NCI-H1048 (cell line): ENCODE measurements at places on chromosomes 1 and 21.

DNA sequence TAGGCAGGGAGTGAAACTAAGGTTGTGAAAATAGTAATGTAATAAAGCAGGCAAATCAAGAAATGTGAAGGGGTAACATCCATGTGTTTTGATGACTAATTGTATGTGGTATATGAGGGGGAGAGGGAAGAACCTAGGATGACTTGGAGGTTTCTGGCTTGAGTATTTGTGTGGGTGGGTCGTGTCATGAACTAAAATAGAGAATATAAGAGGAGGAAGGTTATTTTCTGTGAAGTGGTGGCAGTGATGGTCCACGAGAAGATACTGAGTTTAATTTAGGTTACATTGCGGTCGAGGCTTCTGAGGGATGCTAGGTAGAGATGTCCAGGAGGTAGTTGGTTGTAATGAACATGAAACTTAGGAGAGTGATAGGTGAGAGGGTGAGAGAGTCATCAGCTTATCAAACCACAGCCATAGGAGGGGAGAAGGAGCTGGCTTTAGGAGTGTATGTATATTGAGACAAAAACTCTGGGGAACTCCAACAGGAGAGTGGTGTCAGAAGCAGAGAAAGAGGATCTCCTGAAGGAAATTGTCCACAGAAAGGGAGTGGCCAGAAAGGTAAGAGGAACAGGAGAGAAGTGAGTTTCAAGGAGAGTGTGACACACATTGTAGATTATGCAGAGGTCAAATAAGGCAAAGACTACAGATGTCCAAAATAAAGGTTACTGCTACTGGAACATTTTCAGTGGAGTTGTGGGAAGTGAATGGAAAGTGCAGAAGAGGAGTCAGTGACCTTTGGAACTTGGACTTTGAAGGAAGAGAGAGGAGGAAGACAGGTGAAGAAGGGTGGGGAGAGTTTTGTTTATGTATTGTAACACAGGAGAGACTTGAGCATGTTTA lies 89.0 kb upstream of the MACF1 start:
- no peak for DNase-seq

GRCh38 chr1:205435578-205436573 lies 14.0 kb upstream of the LEMD1 start:
- DNase-seq = no peak

- no peak for DNase-seq
Measured at GRCh38 chr1:20119347-20119746, at the start of gene PLA2G2D. Gene PLA2G2D (minus strand): TSS chr1:20119536. CDS start chr1:20119498, 38 bp downstream.

- DNase-seq = no peak
Measured at GRCh38 chr1:41241354-41241748, 755 bp downstream of the SCMH1 start.

- no peak for DNase-seq
Measured at GRCh38 chr1:94884106-94884505, 42.8 kb downstream of the CNN3 start.

DNA sequence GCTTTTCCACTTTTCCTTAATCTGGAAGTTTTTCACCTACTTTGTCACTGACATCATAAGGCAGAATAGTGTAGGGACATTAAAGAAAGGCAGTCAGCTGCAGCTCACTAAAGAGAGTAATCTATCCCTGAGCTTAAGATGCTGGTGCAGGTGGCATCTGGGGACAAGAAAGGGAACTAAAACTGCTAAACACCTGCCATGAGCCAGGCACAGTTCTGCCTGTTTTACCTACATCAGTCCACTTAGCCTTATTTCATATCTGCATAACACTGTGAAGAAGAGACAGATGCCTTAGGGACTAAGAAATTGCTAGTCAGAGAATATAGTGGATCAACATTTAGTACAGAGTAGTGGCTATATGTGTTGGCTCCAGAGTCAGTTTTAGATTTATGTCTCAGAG lies 88.1 kb downstream of the GPATCH2 start:
- no peak for DNase-seq

GRCh38 chr1:100359139-100359538 lies 6.8 kb downstream of the CDC14A start:
- no peak for DNase-seq

GRCh38 chr21:23245255-23245654 lies 2247.0 kb downstream of the NCAM2 start:
- no peak for DNase-seq

- no peak for DNase-seq
Measured at GRCh38 chr1:35386959-35387358, 118.5 kb downstream of the ZMYM4 start.

GRCh38 chr1:86708920-86709319 lies 4.5 kb downstream of the SH3GLB1 start:
- no peak for DNase-seq

GRCh38 chr1:29972421-29973053 lies 736.2 kb downstream of the PTPRU start:
- DNase-seq = no peak

- no peak for DNase-seq
Measured at GRCh38 chr1:197961933-197962332, 44.8 kb downstream of the LHX9 start.

DNA sequence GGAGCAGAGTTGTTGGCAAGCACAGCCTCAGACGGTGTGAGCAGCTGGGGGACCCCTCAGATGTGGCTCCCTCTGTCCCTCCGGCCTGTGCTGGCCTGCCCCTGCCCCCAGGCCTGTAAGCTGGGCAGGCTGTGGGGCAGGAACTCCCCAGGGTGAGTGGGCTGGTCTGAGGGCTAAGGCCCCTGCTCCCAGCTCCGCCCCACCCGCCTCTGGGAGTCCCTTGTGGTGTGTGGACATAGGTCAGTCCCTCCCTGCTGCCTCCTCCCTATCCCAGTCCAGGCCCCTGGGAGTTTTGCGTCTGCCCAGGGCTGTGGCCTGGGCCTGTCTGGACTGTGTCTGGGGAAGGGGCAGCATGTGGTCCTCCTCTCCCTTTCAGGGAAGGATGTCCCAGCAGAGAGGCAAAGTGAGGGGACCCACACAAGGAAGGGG lies 3.6 kb upstream of the VWA1 start:
- DNase-seq = no peak

DNA sequence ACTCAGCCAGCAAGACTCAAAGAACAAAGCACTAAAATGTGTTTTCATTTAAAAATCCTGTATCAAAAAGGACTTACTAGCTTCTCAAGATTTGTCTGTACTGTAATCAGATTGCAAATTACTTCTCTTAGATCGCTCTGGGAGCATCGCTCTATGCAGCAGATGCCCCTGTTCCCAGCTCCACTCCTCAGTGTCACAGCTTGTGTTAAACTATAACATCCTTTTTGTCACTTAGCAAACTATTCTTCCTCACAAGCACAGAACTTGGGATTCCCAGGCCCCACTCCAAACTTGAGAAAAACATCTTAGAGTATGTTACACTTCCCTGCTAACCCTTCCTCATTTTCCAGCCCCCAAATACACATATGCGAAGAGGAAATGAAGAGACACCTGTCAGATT lies 85.1 kb upstream of the CHRM3 start:
- no peak for DNase-seq

DNA sequence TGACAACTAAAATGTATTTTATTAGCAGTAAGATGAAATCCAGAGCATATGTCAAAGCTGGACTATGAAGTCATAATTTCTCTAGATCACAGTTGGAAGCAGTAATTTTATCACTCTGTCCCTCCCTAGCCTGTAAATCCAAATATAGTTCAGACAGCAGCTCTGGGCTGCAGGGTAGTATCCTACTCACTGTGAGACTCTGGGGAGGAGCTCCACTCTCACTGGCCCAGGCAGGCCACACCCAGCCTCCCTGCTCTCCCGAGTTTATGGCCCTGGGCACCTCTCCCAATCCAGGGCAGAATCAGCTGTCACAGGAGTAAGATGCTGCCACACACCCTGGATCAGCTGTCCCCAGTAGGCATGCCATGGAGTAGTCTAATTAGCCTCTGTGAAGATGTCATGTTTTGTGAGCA lies 131.1 kb downstream of the HLCS start:
- DNase-seq = no peak

- no peak for DNase-seq
Measured at GRCh38 chr1:178232949-178233348, 139.0 kb downstream of the RASAL2 start.

GRCh38 chr1:115228191-115228590 lies 109.9 kb downstream of the NGF start:
- DNase-seq = no peak

- DNase-seq = no peak
Measured at GRCh38 chr1:181080556-181080955, 7.9 kb upstream of the IER5 start.

GRCh38 chr1:24995140-24995539 lies 65.1 kb upstream of the RUNX3 start:
- no peak for DNase-seq

DNA sequence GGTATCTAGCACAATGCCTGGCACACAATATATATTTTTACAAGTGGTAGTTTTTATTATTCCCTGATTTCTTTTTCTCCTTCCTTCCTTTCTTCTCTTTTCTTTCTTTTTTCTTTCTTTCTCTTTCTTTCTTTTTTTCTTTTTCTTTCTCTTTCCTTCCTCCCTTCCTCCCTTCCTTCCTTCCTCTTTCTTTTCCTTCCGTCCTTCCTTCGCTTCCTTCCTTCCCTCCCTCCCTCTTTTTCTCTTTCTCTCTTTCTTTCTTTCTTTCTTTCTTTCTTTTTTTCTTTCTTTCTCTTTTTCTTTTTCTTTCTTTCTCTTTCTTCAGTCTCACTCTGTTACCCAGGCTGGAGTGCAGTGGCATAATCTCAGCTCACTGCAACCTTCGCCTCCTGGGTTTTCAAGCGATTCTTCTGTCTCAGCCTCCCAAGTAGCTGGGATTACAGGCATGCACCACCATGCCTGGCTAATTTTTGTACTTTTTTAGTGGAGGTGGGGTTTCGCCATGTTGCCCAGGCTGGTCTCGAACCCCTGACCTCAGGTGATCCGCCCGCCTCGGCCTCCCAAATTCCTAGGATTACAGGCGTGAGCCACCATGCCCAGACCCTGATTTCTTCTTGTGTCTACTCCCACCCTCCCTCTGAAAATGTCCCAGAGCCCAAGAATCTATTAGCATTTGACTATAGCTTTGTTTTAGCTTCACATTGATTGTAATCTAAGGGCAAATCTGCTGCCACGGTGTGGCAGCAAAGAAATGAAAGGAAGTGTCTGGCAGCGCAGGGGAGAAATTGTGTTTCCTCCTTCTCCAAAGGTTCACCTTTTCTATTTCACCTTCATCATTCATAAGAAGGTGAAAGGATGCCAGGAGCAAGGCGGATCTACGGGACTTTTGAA lies 19.9 kb upstream of the ABCB10 start:
- DNase-seq = no peak

DNA sequence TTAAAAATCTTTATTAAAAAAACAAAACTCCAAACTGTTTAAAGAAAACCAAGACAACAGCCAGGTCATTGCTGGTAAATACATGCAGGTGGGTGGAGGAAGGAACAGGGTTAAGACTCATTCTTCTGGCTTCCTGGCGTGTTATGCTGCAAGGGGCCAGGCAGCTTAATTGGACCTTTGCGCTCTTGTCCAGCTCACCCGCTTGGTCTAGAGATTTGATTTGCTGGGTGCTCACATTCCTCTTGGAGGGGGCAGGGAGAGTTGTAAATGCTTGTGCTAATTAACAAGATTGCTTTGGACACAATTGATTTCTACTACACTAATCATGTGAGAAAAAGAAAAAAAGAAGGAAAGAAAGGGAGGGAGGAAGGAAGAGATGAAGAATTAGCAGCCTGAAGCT lies 10.5 kb downstream of the CEP104 start:
- no peak for DNase-seq

DNA sequence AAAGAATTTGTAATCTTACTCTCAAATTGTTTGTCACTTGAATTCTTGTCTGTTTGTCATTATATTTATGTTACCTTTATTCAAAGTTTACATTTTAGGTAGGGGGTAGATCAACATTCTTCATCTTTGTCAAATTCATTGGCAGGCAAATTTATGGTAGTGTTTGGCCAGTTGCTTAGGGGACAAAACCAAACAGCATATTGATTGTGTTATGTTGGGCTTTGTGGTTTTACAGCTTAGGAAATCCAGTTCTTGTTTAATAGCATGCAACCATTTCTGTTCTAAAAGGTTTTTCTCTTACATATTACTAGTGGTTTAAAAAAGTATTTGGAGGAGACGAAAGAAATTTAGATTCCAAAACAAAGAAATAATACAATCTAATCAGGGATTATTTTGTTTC lies 91.4 kb downstream of the HMCN1 start:
- DNase-seq = peak; percentile 9

DNA sequence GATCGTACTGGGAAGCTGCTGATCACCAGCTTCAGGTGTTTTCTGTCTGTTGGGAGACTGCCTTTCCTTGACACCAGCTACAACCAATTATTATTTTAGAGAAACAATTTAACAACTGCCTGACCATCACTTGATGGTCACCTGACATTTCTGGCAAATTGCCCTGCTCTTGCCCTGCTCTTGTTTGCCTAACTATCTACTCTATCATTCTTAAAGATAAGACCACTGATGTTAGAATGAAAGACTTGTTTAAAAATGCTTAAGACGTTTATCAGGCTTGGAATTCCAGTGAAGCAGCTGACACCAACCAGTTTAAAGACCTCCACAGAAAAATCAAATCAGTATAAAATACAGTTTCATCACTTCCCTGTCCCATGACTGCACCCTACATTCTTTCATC lies 423.3 kb upstream of the CAMK1G start:
- DNase-seq = no peak

DNA sequence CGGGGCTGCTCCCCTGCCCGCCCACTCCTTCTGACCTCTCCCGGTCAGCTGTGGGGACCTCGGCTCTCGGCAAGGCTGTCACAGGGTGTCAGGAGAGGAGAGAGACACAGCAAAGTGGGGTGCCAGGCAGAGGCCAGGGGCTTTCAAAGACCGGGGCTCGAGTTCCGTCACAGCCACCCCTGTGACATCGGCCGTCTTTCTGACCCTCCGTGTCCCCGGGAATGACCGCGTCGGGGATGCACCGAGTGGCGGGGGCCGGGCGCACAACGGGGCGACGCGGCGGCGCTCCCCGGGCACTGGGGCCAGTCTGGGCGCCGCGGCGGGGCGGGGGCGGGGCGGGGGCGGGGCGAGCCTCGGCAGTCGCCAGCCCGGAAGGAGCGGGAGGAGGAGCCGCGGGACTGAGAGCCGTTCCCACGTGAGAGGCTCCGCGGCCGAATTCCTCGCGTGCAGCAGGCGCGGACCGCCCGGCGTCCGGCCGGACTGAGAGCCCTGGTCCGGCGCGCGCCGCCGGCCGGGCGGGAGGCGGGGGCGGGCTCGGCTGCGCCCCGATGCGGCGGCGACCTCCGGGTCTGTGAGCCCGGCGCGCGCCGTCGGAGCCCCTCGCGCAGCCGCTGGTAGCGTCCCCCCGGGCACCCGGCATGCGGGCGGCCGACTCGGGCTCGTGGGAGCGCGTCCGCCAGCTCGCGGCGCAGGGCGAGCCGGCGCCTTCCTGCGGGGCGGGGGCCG lies 229.7 kb upstream of the TMEM51 start:
- no peak for DNase-seq

GRCh38 chr1:6998267-6998666 lies 213.0 kb downstream of the CAMTA1 start:
- no peak for DNase-seq

GRCh38 chr1:229224308-229224707 lies 46.6 kb upstream of the RAB4A start:
- no peak for DNase-seq

DNA sequence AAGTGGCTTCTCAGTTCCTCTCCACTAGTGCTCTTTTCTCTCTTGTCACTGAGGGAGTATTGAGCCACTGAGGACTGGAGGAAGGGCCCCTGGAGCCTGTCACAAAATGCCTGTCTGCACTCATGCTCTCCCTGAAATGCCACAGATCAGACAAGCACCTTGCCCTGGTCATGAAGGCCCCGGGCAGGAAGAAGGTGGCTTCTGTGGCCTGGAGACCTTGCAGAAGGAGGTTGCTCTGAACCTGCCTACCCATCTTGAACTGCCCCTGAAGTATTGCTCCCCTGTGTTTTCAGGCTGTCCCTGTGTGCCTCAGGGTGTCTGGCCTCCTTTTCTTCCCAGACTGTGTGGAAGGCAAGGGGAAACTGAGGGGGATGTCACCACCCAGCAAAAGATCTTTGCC lies 3.1 kb downstream of the PKP1 start:
- no peak for DNase-seq
